ENCODE measurements at places on chromosomes 12 and 14. TPM values are rescaled to one million over a fixed set of nuclear protein-coding genes. Genes with fewer than 3 reads are reported as not detected.

DNA sequence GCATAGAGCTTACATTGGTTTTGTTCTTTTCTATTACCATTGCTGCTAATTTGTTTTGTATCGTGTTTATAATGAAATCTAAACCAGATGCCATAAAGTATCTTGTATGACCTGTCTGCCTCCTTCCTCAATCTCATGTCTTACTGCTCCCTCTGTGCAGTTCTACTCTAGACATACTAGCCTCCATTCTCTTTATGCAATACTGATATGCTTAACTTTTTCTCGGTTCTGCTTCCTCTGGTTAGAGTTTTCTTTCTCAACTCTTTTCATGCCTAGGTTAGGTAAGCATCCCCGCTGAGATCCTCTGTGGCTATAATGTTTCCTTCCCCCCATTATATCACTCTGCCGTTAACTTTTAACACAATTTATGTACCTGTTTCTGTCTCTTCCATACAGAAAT lies 852.3 kb downstream of the TRHDE start:
- DNase-seq: no peak
- no peaks in the 10 kb centered on the region for H3K36me3 ChIP-seq
- no peak overlapping the region for H3K27ac ChIP-seq
- H3K4me1 ChIP-seq: no peaks in the 10 kb centered on the region
- H3K27me3 ChIP-seq: no peaks in the 10 kb centered on the region

ANG gene
- 28.3 TPM for polyA plus RNA-seq

- H3K27ac ChIP-seq: no peak overlapping the region
- H3K4me1 ChIP-seq: no peaks in the 10 kb centered on the region
- H3K36me3 ChIP-seq: no peaks in the 10 kb centered on the region
- no peak overlapping the region for H3K4me3 ChIP-seq
- H3K27me3 ChIP-seq: no peaks in the 10 kb centered on the region
These were observed 17.6 kb upstream of the RNASE3 start for GRCh38 chr14:20873370-20874177.

DNA sequence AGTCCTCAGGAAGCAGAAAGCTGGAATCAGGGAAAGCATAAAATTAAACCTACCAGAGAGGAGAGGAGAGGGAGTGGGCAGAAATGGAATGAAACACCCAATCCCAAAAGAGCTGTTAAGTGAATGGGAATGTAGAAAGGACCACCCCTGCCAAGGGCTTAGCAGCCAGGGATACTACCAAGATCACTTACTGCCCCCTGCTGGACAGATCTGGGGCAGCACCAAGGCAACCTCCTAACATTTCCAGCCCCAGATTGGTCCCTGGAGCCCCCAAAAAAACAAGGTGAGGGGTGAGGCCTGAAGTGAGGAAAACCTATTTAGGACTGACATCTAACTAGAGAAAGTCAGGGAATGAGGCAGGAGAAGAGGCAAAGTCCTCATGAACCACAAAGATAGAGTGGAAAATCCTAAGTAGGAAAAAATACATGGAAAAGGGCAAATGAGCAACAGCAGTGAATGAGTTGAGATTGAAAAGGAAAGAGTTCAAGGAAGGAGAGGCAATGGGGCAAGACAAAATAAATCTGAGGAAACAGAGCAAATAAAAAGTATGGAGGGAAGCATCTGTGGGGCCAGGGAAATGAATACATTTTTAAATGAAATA lies 11.2 kb upstream of the FKBP11 start:
- H3K27ac ChIP-seq: no peak overlapping the region
- no peaks in the 10 kb centered on the region for H3K27me3 ChIP-seq
- H3K36me3 ChIP-seq: peaks cover 19% of the 10 kb centered on the region
- H3K4me1 ChIP-seq: no peaks in the 10 kb centered on the region
- H3K4me3 ChIP-seq: no peak overlapping the region

- H3K4me1 ChIP-seq: no peaks in the 10 kb centered on the region
- DNase-seq: no peak
- no peak overlapping the region for H3K27ac ChIP-seq
- no peak overlapping the region for H3K4me3 ChIP-seq
- peaks cover 30% of the 10 kb centered on the region for H3K36me3 ChIP-seq
- no peaks in the 10 kb centered on the region for H3K27me3 ChIP-seq
These were observed 8.9 kb downstream of the IKZF4 start for GRCh38 chr12:56029666-56030293.

MON2 gene
- polyA plus RNA-seq: 4.6 TPM

- DNase-seq: no peak
- H3K4me1 ChIP-seq: no peaks in the 10 kb centered on the region
- no peak overlapping the region for H3K27ac ChIP-seq
- no peaks in the 10 kb centered on the region for H3K27me3 ChIP-seq
These were observed 68.7 kb upstream of the TMPO start for GRCh38 chr12:98446682-98447081.

- H3K27ac ChIP-seq: no peak overlapping the region
- H3K27me3 ChIP-seq: no peaks in the 10 kb centered on the region
- no peak overlapping the region for H3K4me3 ChIP-seq
These were observed 92.5 kb downstream of the SSPN start for GRCh38 chr12:26287671-26288381.

FLRT2 gene
- 0.69 TPM for polyA plus RNA-seq

DNA sequence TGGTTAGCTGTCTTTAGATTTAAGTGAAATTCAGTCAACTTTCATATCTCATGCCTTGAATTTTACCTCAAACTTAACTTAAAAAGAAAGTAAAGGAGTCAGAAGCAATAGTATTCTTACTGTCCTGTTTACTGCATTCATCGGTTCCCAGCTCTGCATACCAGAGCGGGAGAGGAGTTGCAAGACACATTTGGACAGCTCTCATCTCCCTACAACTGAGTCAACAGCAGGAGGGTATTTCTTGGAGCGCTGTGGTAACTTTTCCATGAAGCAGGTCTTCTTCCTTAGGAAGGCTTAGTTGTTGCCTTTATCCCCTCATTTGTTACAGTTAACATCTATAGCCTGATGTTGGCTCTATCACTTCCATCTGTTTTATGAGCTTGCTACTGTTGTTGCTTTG lies 65.1 kb downstream of the TRMT5 start:
- no peaks in the 10 kb centered on the region for H3K4me1 ChIP-seq
- H3K27ac ChIP-seq: no peak overlapping the region
- H3K4me3 ChIP-seq: no peak overlapping the region
- H3K36me3 ChIP-seq: no peaks in the 10 kb centered on the region

DNA sequence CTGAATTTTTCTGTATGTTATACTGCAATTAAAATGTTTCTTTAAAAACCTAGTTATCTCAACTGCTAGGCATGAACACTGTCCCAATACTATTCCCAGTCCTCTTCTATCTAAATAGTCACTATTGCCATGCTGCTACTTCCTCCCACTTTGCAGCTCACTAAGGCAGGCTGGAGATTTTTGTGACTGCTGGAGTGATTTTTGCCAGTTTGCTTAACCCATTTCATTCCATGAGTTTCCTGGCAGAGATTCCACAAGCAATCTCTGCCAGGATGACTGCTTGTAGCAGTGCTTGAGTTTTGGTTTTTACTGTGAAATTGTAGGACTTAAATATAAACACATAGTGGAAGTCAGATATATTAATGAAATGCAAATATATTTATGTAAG lies 80.8 kb downstream of the BHLHE41 start:
- H3K4me3 ChIP-seq: no peak overlapping the region
- peaks cover 57% of the 10 kb centered on the region for H3K4me1 ChIP-seq
- no peak for DNase-seq
- no peaks in the 10 kb centered on the region for H3K36me3 ChIP-seq
- H3K27me3 ChIP-seq: no peaks in the 10 kb centered on the region

GRCh38 chr14:51298895-51299294 lies 58.8 kb downstream of the TMX1 start:
- no peak overlapping the region for H3K27ac ChIP-seq
- H3K4me1 ChIP-seq: peaks cover 13% of the 10 kb centered on the region
- no peak overlapping the region for H3K4me3 ChIP-seq
- no peaks in the 10 kb centered on the region for H3K27me3 ChIP-seq
- DNase-seq: no peak
- H3K36me3 ChIP-seq: no peaks in the 10 kb centered on the region

DNA sequence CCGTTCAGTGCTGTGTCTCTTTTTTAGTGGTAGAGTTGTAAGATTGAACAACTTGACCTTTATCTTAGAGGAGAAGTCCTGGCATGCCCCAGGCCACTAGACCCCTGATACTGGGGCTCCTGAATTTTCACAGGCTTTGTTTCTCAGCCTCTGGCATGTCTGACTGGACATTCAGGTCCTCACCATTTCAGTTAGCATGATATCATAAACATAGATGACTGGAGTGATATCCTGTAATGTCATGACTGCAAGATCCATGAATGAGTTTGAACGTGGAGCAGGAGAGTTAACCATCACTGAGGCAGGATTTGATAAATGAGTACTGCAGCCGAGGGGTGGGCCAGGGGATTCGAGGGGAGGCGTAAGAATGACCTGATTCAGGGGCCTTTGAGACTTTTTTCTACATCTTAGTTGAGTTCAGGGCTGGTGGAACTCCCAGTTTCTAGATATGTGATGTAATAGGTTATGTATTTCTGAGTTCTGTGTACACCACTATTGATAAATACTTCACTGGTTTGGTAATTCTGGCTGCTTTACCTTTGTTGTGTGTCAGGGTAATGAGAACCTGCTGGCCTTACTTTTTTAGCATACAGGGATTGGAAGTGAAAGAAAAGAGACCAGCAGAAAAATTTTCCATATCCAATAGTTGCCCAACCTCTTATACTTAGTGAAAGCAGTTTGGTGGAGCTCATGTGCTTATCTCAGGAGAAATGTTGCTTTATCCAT lies 217.0 kb downstream of the SYNE2 start:
- H3K4me3 ChIP-seq: no peak overlapping the region
- no peak overlapping the region for H3K27ac ChIP-seq
- no peaks in the 10 kb centered on the region for H3K4me1 ChIP-seq
- peaks cover 39% of the 10 kb centered on the region for H3K36me3 ChIP-seq
- no peak for DNase-seq

DNA sequence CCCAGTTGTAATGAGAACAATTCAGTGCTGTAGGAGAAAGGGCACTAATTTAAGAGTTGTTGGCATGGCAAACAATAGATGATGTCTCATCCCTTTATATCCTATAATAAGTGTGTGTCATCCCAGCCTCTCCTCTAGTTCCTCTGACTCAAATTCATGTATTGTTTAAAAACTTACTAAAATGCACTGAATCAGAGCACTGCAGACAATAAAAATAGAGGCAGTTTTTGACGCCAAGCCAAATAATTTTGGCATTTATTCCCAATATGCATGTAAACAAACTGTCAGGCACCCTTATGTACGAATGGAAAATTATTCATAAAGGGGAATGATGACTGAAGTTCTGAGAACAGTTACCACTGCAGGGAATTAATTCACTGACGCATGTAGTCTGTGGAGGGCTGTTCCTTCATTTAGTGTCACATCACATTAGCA lies 57.9 kb upstream of the TMX1 start:
- no peaks in the 10 kb centered on the region for H3K36me3 ChIP-seq
- no peak for DNase-seq
- H3K4me1 ChIP-seq: no peaks in the 10 kb centered on the region
- no peak overlapping the region for H3K27ac ChIP-seq
- H3K4me3 ChIP-seq: no peak overlapping the region
- no peaks in the 10 kb centered on the region for H3K27me3 ChIP-seq
